ENCODE measurements at places on chromosomes 16 and 17.
A peak's percentile ranks its signal among the peaks of the same experiment; 100 is the strongest.

- DNase-seq: no peak
Observed at GRCh38 chr17:53227111-53227510, 595.6 kb upstream of the KIF2B start.

DNA sequence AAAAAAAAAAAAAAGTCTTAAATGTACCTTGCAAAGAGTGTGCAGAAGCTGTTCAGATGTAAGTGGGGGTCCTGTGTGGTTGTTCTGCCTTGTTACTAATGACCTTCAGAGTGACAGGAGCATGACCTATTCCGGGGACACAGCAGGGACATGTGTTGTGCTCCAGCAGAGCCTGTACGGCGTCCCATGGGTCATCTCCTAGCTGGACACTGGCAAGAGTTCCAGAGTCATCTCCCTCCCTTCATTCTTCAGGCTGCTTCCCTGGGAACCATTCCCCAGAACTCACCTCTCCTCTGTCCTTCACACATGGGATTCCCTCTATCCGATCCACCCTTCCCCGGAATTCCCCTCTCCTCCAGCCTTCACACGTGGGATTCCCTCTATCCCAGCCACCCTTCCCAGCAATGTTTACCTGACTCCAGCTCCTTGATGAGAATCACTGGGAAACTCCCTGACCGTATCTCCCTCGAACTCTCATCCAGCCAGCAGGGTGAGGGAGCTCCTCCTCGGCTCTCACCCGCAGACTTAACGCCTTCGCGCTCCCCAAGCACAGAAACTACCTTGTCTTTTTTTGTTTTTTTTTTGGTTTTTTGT, 85.8 kb downstream of the MRM3 start:
- DNase-seq: no peak

GRCh38 chr17:77756846-77757560, 201.5 kb upstream of the TNRC6C start:
- DNase-seq: no peak

- DNase-seq: no peak
Observed at GRCh38 chr17:79156463-79157095, 82.0 kb downstream of the ENGASE start.

GRCh38 chr16:64449506-64449905, 672.4 kb downstream of the CDH11 start:
- no peak for DNase-seq

- no peak for DNase-seq
Observed at GRCh38 chr16:1469693-1470201, 5.1 kb downstream of the CLCN7 start.

DNA sequence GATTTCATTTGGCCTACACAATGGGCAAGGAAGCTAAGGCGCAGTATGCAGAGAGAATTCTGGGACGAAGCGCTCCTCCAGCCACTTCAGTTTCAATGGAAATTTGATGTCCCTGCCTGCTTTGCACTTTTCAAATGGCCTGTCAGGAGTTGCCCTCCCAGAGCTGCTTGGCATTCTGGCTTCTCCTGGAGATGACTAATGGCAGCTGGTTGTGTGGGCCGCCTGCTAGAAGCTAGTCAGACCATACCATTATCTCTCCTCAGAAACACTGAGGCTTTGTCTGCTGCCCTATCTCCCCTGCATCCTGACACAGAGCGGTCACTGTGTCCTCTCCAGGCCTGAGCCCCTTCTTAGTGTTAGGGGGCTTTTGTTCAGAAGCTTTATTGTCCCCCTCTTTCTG, 180.1 kb downstream of the SPECC1 start:
- no peak for DNase-seq

- no peak for DNase-seq
Observed at GRCh38 chr17:78736526-78737079, 45.5 kb downstream of the CYTH1 start.

- no peak for DNase-seq
Observed at GRCh38 chr17:69812240-69812837, 262.7 kb upstream of the KCNJ16 start.

DNA sequence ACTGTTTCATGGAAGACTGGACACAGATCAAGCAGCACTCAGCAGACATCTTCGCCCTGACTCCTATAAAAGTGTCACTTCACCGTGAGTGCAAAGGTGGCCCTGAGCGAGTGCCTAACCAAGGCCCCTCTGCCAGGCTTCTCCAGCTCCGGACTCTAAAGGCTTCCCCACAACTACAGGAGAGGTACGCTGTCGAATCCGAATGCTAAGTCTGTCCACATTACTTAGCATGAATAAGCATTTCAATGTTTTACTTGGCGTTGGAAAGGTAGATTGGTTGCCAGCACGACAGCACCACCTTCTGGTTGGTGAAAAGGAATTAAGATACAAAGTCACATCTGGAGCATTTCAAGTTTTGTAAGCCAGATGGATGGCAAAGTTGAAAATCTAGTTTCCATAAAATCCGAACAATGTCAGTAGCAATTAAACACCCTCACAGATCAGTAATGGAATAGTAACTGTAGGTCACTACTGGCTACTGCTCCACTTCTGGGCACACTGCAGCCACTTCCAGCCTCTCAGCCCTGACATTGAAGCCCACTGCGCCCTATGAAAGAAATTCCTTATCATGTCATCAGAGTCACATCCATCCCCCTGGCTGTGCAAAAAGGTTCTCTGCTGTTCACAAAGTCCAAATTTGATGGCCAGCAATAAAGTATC, 100.9 kb downstream of the PARN start:
- peak; percentile 44 for DNase-seq

DNA sequence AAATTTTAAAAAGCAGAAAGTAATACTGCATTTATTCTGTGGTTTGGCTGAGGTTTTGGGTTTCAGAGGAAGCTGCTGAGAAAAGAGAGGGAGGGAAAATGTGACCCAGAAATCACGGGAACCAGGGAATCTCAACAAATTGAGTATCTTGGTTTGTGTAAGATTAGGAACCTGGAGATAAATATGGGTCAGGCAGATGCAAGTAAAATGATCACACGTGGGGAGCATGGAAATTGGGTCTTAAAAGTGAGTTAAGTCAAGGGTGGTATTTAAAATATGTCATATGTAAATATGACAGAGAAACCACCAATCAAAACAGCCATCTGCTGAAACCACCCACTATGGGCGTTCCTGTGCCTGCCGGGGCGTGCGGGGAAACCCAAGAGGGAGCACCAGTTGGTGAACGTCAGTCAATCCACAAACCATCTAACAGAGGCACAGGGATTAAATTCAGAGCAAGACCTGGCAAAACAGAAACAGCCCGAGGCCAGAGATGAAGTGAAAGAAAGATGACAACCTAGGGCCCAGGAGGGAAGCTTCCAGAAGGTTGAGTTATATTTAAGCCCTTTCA, 33.4 kb downstream of the CDH13 start:
- DNase-seq: no peak

DNA sequence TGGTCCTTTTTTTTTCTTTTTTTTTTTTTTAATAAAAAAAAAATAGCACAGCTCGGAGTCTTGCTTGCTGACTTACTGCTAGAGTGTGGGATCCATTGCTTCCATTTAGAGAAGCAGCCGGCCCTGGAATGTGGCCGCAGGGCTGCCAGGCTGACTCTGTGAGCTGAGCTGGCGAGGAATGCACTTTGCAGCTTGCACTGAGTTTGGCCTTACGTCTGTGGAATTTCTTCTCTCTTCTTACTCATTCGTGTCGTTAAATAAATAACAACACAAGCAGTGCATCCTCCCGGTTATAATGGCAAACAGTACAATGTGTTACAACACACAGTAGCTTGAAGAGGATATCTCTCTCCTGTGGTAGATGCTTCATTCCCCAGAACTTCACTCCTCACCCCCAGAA, 69.2 kb downstream of the PRKCB start:
- DNase-seq: no peak

- no peak for DNase-seq
Observed at GRCh38 chr16:3066440-3066748, 954 bp downstream of the IL32 start.

DNA sequence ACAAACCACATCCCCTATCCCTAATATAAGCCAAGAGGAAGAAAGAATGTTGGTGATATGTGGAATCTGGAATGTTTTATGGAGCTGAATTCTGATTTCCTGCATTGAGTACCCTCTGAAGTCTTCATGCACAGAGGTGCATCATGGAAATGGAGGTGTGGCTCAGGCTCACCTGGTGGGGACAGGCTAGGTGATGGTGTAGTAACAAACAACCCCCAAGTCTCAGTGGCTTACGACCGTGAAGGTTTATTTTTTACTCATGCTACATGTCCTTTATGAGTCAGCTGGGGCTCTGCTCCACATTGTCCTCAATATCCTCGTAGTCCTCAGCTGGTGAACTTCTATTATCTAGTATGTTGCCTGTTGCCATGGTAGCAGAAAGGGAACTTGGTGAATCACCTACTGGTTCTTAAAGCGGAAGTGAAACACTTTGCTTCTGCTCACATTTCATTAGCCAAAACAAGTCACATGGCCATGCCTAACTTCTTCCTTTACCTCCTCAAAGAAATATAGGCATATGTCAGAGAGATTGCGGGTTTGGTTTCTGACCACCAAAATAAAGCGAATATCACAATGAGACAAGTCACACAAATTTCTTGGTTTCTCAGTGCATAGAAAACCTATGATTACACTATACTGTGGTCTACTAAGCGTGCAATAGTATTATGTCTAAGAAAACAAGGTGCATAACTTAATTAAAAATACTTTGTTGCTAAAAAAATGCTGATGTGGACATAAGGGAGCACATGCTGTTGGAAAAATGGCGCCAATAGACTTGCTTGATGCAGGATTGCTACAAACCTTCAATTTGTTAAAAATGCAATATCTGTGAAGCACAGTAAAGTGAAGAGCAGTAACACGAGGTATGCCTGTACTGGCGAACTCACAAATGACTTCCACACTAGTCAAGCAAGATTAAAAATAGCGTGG, at the start of gene PMFBP1:
TSS of gene PMFBP1 (minus strand) at position 51 of the 930 bp plus-strand sequence. CDS start 947 bp downstream, outside the sequence.
- DNase-seq: no peak

- no peak for DNase-seq
Observed at GRCh38 chr17:50542795-50543774, 3.9 kb upstream of the SPATA20 start.

DNA sequence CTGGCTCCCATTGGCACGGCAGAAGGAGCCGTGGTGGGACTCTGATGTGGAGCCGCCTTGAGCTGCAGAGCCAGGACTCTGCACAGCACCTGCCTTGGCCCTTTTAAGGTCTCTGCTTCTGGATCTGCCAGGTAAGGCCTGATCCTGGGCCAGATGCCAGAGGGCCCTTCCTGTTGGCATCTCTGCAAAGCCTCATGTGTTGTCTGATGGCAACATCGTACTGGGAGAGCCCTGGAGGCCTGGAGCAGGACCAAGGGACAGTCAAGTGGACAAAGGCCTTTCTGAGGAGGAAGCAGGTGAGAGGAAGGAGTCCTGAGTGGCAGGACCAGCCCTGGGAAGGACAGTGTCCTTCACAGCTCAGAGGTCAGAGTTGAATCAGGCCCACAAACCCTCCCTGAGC, 26.1 kb downstream of the SOCS1 start:
- no peak for DNase-seq

- no peak for DNase-seq
Observed at GRCh38 chr17:28892024-28892423, 5.5 kb downstream of the FLOT2 start.

DNA sequence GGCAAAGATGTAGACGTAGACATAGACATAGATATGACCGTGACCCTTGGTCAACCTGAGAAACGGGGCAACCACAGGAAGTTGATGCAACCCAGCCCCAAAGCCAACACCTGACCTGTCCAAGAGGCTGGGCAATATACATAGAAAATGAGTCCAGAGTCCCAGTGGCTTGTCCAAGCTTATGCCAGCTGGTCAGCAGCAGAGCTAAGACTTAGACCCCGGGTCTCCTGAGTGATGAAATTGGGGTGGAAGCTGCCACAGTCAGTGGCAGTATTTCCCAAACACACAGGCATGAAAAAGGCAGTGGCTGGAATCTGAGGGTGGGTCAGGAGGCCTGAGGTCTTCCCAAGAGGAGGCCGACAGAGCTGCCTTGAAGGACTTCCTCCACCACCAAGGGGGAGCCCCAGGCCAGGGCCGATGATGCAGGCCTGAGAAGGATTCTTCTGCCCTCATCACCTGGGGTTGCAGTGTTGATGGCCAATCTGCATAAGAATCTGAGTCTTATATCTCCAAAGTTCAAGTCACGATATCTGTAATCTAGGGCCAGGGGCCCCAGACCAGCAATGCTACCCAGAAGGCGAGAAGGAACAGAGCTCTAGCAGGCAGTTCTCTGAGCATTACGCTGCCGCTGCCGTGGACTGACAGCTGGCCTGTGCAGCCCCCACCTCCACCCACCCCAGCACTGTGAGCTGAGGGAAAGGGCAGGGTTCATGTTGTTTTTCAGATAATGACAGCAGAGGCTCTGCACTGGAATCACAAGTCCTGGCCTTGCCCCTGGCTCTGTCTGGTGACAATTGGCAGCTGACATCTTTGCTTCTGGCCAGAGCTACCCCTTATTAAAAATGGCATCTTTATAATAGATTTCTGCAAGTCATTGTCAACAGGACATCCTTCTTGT, 72.7 kb downstream of the GNAO1 start:
- DNase-seq: no peak

- DNase-seq: no peak
Observed at GRCh38 chr16:27390151-27390550, 11.8 kb upstream of the IL21R start.

GRCh38 chr16:85309656-85310587, 197.7 kb upstream of the CIBAR2 start:
- peak; percentile 39 for DNase-seq

DNA sequence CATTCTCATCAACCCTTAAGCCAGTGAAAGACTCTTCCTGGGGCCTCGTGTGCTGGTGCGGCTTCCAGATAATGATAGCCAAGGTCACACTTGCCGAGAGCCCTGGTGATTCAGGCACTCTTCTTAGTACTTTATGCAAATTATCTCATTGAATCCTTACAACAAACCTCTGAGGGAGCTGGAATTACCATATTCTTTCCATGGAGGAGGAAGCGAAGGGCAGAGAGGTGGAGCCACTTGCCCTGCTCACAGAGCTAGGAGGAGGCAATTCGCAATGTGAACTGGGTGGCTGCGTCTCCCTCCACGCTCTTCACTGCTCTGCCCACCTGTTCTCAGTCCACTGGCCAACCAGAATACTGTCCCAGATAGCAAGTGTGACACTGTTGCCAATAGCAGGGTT, 409.7 kb downstream of the SNX29 start:
- DNase-seq: no peak

- DNase-seq: no peak
Observed at GRCh38 chr17:63189930-63190329, 223.9 kb downstream of the TANC2 start.

DNA sequence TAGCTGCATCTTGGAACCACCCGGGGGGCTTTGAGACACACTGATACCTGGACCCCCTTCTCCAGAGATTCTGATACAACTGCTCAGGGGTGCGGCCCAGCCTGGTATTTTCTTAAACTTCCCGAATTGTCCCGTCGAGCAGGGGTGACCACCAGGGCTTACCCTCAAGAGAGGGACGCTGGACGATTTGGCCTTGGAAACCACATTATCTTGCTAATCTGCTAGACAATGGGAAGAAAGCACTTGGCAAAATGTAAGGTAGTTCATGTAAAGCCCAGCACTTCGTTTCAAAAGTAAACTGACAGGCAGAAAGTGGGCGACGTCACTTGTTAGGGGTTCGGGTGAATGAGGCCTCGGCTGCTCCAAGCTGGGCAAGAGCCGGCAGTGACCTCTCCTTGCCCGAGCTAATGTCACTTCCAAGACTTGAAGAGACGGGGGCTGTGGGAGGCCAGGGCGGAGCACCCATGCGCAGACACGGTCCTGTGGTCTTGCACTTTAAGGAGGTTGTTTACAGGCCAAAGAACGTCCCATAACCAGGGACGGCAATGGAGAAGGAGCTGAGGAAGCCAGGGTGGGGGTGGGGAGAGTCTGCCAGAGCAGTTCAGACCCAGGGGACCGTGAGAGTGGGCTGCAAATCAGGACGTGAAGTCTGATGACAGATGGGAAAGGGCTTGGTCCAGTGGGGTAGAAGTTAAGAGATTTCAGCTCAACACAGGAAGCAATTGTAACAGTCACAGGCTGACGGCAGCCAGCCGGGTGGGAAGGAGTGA, 152.7 kb upstream of the GSE1 start:
- no peak for DNase-seq

All from NCI-H1092 (cell line).